LHCN-M2 (cell line): ENCODE measurements at places on chromosomes 11 and 22. TPM values are rescaled to one million over a fixed set of nuclear protein-coding genes. Genes with fewer than 3 reads are reported as not detected.

CRYBB1 gene
- total RNA-seq: not detected in 2 replicates

AQP11 gene
- 3.5 and 3.7 TPM in 2 replicates for total RNA-seq

NCF4 gene
- total RNA-seq: not detected in 2 replicates

KCNQ1 gene
- total RNA-seq: not detected in 2 replicates

SAA4 gene
- total RNA-seq: not detected in 2 replicates

OR51E2 gene
- total RNA-seq: not detected in 2 replicates

ACTN3 gene
- total RNA-seq: not detected in 2 replicates

OR8G1 gene
- total RNA-seq: not detected in 2 replicates

GDPD5 gene
- total RNA-seq: 1.3 and 1.6 TPM in 2 replicates

OR10A2 gene
- total RNA-seq: not detected in 2 replicates

SLC7A4 gene
- total RNA-seq: 0.06 and 0.40 TPM in 2 replicates

HBG2 gene
- total RNA-seq: not detected in 2 replicates

OR6T1 gene
- total RNA-seq: not detected in 2 replicates
